NCI-H1105 treated with DMSO at 0.1 percent for 48 hours (cell line): ENCODE measurements at places on chromosomes 4 and X.

- DNase-seq, result no peak
Observed at GRCh38 chr4:147546349-147546748, 65.5 kb downstream of the EDNRA start.

DNA sequence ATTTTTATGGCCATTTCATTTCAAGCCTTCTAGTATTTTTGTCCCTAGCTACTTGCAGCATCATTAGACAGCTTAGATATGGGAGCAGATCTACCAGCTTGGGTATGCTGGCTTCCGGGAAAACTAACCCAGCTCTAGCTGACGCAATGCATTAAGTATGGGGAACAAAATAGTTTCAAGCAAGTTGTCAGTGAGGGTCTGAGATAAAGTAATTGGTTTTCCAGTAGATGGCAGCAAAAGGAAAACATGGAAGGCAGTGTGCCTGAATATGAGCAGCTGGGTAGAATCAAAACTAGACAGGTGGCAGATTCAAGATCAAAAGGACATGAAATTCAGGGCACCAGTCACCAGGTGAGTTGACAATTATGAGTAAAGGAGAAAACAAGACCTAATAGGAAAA is 340.9 kb upstream of the CTSO start:
- DNase-seq, result peak; percentile 64

- DNase-seq, result no peak
Observed at GRCh38 chr4:184955116-184955515, 63.2 kb upstream of the HELT start.

DNA sequence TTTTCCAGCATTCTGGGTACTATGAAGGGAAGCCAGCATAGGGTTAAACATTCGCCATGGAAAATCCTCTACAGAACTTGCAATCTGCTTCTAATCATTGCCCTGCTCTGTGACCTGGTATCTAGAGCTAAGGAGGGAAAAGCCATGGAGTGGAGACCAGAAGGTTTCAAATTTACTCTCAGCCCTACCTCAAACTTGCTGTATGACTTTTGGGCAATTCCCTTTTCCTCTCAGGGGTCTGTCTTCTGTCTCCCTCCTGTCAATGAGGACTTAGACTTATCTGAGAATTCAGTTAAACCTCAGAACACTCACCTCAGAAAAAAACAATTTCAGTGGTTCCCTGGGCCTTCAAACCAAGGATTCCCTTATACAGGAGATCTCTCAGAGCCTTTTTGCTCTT is 29.1 kb downstream of the ARHGEF9 start:
- no peak for DNase-seq

- DNase-seq, result no peak
Observed at GRCh38 chrX:30935985-30936384, 46.9 kb upstream of the TAB3 start.

GRCh38 chr4:140070973-140071372 is 83.0 kb downstream of the MAML3 start:
- DNase-seq, result no peak

- DNase-seq, result no peak
Observed at GRCh38 chr4:185546335-185546734, 11.0 kb upstream of the PDLIM3 start.

GRCh38 chr4:85475631-85476233 is 782 bp downstream of the ARHGAP24 start:
- peak; percentile 48 for DNase-seq

DNA sequence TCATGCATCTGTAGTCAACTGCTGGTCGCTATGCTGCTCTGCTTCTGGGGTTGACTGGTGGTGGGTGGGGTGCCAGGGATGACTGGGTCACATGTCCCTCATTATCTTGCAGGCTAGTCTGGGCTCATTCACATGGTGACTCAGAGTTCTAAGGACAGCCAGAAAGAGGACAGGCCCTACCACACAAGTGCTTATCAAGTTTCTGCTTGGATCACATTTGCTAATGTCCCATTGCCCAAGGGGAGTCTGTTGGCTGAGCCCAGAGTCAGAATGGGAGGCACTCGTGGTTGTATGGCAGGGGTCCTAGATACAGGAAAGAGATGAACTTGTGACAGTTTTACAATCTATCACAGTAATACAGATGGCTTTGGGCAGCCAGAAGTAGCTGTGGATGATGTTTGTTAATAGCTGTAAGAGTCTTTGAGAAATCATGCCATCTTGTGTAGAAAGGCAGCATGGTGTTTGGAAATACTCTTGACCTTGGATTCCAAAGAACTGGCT is 221.3 kb downstream of the GPAT3 start:
- no peak for DNase-seq

DNA sequence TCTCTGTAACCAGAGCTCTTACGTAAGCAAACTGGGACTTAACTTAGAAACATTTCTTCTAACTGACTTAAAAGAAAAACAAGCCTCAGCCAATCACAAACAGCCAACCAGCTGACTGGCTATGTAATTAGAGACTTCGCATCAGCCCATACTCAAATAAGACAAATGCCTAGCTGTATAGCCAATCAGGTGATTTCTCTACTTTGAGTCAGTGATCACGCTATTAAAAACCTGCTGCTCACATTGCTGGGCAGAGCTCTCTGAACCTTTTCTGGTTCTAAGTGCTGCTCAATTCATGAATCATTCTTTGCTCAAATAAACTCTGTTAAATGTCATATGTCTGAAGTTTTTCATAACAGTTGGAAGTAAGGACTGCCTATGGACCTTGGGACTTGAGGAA is 9.9 kb upstream of the SMIM10L2A start:
- DNase-seq, result no peak

GRCh38 chr4:122783301-122784215 is 43.1 kb upstream of the FGF2 start:
- DNase-seq, result no peak

DNA sequence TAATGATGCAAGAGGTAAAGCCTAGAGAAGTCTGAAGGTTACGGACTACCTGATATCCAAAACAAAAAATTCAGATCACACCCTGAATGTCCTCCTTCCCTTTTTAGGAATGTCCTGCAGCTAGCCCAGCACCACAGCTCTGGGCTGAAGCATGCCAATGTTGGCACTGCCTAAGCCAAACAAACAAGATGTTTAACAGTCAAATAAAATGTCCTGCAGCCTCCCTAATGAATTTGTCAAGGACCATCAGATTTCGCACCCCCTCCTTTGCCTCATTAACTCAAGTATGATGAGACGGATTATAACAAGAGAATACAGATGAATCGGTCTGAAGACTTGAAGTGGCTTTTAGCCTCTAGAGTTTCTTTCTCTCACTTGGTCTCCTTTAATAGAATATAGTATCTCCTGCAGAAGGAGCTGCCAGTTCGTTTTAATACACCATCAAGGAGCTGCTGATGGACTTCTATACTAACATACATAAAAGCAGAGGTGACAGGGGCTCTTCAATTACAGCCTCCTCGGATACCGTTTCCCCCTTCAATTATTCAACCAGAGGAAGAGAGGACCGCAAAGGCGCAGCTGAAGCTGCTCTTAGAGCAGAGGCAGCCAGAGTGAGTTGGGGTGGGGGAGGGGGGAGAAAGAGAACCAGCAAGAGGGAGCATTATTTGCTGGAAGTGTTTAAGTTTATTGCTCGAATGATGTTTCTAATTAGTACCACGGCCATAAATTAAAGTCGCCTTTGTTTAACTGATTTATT is 3.0 kb upstream of the MAB21L2 start:
- DNase-seq, result peak; percentile 13

DNA sequence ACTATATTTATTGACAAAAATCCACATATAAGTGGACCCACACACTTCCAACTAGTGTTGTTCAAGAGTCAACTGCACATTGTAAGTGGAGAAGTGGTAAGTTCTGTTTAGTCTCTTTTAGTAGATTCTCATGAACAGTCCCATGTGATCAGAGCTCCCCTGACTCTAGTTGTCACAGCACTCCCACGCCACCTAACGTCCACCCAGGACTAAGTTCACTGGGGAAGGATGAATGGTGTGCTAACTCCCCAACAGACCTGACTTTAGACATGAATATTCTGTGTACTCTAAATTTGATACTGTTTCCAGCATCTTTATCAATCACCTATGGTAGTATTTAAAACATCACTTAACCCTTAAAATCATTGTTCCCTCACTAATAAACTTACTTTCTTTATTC is 59.8 kb downstream of the PACRGL start:
- no peak for DNase-seq

DNA sequence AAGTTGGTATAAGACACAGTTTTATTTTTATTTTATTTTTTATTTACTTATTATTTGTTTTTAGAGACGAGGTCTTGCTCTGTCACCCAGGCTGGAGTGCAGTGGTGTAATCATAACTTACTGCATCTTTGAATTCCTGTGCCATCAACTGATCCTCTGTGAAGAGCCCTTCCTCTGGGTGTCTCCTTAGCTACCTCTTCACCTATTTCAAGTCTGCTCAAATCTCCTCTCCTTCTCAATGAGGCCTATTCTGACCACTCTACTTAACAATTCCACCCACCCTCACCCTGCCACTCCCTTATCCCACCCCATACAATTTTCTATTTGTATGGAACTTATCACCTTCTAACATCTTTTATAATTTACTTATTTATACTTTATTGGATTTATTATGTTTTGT is 183.4 kb downstream of the PPP3CA start:
- no peak for DNase-seq

DNA sequence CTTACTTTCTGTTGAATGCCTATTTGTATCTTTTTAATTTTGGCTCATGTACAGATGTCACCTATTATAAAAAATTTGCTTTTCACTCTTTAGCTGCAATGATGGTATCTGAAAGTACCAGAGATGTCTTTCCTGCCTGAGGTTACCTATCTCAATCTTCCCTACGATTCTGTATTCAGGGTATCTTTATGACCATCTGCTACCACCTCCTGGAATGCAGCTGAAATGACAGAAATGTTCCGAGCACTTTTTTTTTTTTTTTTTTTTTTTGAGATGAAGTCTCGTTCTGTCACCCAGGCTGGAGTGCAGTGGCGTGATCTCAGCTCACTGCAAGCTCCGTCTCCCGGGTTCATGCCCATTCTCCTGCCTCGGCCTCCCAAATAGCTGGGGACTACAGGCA is 136.4 kb downstream of the REPS2 start:
- peak; percentile 10 for DNase-seq

DNA sequence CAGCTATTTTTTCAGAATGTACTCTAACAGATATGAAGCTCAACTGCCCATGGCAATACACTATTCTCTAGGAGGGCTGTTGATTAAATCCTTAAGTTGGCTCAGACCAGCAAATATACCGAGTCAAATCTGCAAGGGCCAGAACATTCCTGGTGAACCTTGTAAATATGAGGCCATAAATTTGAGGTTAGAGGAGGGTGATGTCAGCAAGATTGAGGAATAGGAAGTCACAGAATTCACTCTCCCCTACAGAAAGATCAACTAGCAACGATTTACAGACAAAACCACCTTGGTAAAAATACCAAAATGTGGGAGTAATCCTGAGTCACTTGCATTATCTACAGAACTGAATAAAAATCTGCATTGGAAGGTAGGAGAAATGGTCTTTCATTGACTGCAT is 399.3 kb downstream of the GPM6A start:
- DNase-seq, result no peak

DNA sequence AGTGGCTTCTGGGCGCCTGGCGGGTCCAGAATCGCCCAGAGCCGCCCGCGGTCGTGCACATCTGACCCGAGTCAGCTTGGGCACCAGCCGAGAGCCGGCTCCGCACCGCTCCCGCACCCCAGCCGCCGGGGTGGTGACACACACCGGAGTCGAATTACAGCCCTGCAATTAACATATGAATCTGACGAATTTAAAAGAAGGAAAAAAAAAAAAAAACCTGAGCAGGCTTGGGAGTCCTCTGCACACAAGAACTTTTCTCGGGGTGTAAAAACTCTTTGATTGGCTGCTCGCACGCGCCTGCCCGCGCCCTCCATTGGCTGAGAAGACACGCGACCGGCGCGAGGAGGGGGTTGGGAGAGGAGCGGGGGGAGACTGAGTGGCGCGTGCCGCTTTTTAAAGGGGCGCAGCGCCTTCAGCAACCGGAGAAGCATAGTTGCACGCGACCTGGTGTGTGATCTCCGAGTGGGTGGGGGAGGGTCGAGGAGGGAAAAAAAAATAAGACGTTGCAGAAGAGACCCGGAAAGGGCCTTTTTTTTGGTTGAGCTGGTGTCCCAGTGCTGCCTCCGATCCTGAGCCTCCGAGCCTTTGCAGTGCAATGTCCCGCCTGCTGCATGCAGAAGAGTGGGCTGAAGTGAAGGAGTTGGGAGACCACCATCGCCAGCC is at the start of gene ATOH1:
ATOH1 (plus strand) TSS at position 422 of the 663 bp plus-strand sequence; CDS start at position 596, 174 bp downstream.
- peak; percentile 23 for DNase-seq

DNA sequence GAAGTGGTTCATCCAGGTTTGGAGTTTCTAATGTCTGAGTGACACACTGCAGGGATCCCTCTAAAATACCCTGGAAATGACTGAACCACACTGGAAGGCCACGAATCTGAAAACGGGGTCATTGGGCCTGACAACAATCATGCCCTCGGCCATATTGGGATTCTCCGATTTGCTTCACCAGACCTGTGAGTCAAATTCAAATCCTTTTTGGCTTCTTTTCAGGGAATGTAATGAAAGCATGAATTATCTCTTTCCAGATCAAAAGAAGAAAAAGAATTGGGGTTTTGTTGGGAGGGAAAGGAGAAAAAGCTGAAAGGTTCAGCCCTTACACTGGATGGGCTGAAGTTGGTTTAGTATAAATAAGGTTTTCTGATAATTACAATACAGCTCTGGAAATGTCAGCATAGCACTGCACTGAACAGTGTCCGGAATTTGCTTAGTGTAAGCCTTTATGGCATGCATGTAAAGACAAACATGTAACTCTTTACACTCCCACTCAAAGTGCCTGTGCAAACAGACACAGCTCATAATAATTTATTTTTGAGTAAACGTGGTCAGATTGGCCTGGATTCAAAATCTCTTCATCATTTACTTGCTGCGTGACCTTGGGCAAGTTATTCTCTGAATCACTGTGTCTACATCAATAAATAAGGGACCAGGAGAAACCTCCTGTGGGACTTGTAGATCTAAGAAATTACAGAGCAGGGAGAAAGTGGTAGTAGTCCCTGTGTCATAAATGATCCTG is 21.4 kb downstream of the CT47C1 start:
- DNase-seq, result no peak

DNA sequence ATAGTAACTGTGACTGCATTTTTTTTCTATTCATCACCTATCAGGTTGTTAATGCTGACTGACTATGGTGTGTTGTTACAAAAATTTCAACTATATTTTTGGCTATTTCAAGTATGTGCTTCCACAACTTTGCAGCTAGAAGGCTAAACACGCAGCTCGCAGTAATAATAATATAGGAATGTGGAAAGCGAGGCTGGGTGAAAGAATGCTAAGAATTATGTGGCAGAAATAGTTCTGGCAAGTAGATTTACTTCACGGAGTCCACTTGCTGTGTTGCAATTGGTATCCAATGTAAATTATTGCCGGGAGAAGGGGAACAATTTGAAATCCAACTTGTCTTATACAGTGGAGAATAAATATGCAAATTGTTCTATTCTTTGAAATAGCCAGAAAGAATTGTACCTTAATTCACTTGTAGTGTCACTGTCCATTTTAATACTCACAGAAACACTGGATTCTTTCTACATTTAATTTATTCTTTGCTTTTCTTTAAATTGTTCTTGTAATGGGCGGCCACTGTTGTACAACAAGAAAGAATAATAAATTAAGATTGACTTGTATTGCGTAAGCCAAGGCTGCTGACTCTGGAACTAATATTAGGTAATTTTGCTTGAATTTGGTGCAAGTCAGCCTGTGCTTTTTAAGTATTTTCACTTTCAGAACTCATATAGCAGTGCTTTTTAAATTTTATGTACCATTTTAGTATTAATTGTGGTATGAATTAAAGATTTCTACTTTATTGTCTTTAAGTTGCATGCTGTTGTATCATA is 154.9 kb downstream of the FRMPD4 start:
- no peak for DNase-seq

- no peak for DNase-seq
Observed at GRCh38 chr4:89222170-89222569, 85.4 kb downstream of the GPRIN3 start.
